ENCODE measurements at places on chromosomes 16 and 17.
A peak's percentile ranks its signal among the peaks of the same experiment; 100 is the strongest.

- DNase-seq, result no peak
Measured at GRCh38 chr16:16124438-16124837, 98.9 kb downstream of the ABCC6 start.

- no peak for DNase-seq
Measured at GRCh38 chr16:2991566-2992261, 11.5 kb upstream of the PKMYT1 start.

DNA sequence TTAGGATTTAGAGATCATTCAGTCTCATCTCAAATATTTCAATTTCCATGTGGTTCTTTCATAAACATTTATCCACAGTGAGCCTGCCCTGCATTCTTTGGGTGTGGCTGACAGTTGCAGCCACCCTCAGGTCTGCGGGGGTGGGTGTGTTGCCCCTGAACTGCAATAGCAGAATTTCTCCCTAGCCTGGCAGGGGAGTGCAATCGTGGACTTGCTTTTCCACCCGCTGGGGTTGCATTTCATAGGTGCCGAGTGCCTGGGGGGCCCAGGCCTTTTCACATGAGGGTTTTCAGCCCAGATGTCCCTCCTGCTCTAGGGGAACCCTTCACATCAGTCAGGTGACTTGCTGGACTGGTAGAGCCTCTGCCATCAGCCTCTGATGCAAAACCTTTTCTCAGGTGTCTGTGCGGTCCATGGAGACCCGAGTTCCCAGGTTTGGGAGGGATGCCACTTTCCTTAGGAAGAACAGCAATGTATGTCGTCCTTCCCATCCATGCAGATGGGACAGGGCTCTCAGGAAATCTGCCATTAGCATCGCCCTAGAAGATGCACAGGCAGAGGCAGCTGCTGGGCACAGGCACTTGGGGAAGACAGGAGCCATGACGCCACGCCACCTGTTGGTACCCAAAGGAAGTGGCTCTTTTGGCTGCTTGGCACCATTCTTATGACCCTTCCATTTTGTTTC, 2.4 kb upstream of the USP36 start:
- no peak for DNase-seq

GRCh38 chr17:32609884-32610650, 123.3 kb downstream of the CDK5R1 start:
- DNase-seq, result no peak

DNA sequence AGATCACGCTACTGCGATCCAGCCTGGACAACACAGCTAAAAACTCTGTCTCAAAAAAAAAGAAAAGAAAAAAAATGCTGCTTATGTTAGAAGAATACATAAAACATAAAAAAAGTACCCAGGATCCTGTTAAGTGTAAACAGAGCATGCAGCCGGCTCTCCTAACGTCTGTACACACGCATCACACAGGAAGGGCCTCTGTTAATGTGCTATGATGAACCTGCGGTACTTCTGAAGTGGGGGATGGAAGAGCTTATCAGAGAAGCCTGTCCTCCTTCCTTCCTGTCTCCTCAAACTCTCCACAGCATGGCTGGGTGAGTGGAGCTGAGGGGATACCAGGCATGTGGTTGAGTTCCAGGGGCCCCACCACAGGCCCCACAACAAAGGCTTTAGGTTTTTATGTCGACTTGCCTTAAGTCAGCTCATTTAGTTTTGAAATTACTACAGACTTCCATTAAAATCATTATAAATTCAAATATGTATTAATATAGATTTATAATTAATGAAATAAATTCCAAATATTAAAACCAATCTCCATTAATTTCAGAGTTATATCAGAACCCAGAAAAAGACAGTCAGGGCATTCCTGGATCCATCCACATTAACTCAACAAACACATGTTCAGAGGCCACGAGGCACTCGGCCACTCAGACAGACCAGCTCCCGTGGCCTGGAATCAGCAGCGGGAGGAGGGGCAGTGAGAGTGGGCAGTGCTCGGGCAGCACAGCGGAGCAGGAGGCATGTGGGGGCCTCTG, 11.7 kb downstream of the CCDC57 start:
- DNase-seq, result no peak

DNA sequence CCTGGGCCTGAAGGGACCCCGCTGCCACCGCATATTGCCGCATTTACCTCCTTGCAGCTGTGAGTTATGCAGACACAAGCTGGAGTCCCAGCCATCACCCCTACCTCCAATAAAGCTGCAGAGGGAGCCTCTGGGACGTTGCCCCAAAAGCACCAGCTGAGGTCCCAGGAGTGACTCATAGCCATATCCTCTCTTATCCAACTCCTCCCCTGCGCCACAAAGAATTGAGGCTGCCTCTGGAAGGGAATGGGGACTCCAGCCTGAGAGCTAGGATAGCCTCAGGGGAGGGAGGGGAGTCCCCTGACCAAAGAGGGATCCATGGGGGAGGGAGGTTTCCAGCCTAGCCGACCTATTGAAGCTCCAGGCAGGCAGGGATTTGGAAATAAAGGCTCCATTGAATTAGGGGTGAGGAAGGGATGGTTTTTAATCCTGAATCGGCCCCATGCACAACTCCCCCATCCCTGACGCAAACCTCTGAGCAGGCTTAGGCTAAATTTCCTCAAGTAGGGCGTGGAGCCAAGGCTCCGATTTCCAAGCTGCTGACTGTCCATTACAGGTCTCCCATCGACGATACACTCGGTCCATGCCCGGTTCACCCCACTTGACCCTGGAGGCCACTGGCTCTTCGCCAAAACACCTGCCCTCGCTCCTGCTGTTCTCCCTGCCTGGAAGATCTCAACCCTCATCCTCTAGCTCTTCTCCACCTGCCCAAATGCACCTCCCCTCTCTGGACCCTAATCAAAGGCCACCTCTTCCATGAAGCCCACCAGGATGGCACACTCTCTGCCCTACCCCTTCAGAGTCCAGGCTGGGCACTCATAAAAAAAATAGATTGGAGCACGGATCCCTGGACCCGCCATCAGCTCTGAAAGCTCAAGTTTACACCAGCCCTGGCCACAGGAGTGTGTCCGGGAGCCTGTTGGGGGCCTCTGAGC, 27.5 kb downstream of the PIMREG start:
- peak; percentile 68 for DNase-seq

DNA sequence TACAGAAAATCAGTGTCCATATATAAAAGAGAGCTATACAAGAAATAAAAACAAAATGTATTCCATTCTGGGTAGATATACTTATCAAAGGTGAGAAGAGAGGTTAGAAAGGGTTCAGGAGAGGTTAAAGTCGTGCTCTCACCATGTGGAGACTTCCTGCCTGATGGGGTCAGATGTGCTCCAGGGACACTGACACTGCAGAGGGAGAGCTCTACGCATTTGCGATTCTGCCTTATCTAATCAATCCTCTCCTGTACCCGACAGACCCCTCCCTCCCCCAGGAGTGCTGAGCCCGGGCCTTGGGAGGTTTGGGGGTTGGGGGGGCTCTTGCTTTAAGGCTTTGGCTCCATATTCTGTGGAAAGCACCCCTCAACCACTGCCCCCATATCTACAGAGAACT, 16.6 kb upstream of the SLC5A11 start:
- no peak for DNase-seq

GRCh38 chr17:9702914-9703780, 57.8 kb downstream of the USP43 start:
- no peak for DNase-seq

GRCh38 chr16:21267298-21267697, 10.8 kb downstream of the CRYM start:
- DNase-seq, result no peak

DNA sequence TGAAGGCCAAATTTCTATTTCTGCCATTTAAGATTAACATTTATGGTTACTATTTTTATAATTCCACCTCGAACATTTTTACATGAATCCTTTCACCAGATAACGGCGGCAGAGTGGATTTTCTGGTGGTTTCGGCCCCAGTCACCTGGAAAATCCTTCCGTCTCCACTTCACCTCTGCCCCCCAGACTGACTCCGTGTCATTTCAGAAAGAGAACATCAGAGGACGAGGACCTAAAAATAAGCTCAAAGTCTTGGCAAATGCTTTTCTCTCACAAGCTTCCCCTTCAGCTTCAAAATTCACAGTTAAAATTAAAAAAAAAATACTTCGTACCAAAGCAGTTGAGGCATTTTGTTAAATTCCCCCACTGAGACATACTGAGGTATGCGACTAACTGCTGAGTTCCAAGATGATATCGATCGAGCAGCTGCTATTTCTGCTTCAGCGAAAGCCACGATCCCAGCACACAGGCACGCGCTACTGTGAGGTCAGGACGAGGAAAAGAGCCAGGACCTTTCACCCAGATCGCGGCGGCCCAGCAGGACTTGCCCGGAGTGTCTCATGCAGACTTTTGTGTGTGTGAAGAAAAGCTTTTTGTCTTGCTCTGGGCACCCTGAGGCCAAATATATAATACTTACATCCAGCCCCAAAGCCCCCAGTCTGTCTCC, 36.8 kb downstream of the ASPA start:
- DNase-seq, result peak; percentile 74

DNA sequence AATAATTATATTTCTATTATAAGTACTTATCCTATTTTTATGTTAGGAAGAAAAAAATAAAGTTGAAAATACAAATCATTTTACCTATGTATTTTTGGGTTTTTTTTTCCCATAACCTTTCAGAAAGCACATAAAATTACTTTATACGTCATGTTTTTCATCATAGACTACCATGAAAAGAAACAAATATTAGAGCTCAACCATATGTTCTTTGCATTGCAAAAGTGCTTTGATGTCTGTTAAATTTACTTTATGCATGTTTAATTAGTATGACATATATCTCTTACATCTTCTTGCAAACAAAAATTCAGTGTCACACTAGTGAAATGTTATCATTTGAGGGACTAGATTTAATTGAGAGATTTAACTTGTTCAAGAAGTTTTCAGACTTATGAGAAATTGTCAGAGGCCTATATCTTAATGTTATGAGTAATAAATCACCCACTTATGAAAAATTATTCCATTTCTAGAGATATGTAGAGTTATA, 24.0 kb downstream of the BRIP1 start:
- DNase-seq, result no peak

GRCh38 chr17:56167491-56167890, 14.2 kb downstream of the ANKFN1 start:
- DNase-seq, result no peak

GRCh38 chr16:6286176-6286575, 1046.5 kb upstream of the RBFOX1 start:
- DNase-seq, result no peak

DNA sequence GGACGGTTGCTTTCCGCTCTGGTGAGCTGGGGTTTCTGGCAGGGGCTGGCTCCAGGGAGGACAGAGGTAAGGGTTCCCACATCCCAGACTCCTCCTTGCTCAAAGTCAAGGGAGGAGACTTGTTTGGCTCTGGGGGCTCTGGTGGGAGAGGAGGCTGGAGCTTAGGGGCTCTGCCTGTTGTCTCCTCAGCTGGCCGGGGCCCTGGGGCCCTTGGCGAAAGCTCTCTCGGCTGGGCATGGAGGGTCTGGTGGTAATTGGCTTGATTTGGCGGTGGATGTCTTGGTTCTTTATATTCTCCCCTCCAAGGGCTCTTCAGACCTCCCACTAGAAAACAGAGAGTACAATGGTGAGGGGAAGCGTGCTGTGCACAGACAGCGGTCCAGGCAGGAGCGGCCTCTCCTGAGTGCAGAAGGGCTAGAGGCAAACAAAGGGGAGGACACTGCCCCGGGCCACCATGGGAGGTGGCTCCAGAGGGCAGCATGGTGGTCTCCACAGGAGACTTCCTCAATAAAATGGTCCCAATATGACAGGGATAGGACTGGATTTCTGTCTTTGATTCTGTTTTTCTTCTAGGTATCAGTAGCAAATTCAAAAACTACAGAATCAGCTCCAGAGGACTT, 5.7 kb upstream of the SPATA32 start:
- DNase-seq, result no peak

GRCh38 chr17:2975469-2975958, 87.9 kb downstream of the OR1D5 start:
- DNase-seq, result no peak

DNA sequence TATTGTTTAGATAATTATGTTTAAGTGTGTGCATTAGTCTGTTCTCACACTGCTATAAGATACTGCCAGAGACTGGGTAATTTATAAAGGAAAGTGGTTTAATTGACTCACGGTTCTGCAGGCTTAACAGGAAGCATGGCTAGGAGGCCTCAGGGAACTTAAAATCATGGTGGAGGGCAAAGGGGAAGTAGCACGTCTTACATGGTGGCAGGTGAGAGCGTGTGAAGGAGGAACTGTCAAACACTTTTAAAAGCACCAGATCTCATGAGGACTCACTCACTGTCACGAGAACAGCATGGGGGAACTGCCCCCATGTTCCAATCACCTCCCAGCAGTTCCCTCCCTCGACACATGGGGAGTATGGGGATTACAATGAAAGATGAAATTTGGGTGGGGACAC, 203.5 kb upstream of the GOT2 start:
- no peak for DNase-seq

GRCh38 chr16:23317266-23317661, 15.2 kb downstream of the SCNN1B start:
- no peak for DNase-seq

- DNase-seq, result no peak
Measured at GRCh38 chr17:39834017-39834416, 30.1 kb downstream of the IKZF3 start.

DNA sequence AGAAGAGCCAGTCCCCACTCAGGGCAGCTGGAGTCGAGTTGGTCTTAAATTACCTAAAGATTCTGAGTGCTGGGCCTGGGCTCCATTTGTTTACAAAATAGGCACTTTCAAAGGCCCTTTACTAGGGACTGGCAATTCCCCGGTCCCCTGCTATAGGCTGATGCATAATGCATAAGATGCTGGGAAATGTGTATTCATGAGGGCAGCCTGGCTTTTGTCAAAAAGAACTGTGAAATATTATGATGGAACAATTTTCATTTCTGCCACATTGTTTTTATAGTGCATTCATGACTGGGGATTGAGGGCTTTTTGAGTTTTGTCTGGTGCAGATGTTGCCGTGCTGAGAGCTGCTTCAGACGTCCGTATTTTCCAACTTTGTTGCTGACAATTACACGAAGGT, 617.0 kb upstream of the CDH5 start:
- no peak for DNase-seq

GRCh38 chr17:3914312-3914670, 2.0 kb downstream of the P2RX1 start:
- DNase-seq, result no peak

DNA sequence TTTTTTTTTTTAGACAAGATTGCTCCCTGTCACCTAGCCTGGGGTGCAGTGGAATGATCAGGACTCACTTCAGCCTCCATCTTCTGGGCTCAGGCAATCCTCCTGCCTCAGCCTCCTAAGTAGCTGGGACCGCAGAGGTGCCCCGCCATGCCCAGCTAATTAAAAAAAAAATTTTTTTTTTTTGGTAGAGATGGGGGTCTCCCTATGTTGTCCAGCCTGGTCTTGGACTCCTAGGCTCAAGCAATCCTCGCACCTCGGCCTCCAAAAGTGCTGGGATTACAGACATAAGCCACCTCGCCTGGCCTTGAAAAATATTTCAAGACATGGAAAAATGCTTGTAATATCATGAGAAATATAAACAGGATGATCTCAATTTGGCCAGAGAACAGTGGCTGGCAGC, 42.9 kb downstream of the HAPSTR1 start:
- DNase-seq, result no peak

DNA sequence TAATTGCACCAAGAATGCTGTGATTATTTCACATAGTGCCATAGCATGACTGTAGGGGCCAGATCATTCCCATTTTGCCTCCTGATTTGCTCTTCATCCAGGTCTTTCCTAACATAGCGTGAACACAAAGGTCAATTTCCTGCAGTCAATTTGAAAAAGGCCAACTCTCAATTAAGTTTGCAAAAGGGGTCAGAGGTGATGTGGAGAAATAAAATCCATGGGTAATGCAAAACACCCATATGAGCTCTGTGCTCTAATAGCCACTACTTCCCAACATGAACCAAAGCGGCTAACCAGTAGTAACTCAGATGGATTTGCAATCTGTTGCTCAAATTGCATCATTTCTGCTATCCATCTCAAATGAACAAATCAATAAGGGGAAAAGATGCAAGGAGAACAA, 275.5 kb upstream of the SOX9 start:
- no peak for DNase-seq
